Coronary artery (tissue), 2 donors: ENCODE measurements at places on chromosomes 16 and 17.
A peak's percentile ranks its signal among the peaks of the same experiment; 100 is the strongest.

GRCh38 chr16:19417640-19418039 lies at the start of gene TMC5:
Gene TMC5 (plus strand): TSS chr16:19417883. CDS start chr16:19440039, 22,156 bp downstream.
- no peak for DNase-seq

GRCh38 chr17:40309949-40310510 lies 1.1 kb downstream of the RARA start:
- peak; percentile 70 for DNase-seq

GRCh38 chr16:4057439-4057877 lies 58.8 kb downstream of the ADCY9 start:
- no peak for DNase-seq

DNA sequence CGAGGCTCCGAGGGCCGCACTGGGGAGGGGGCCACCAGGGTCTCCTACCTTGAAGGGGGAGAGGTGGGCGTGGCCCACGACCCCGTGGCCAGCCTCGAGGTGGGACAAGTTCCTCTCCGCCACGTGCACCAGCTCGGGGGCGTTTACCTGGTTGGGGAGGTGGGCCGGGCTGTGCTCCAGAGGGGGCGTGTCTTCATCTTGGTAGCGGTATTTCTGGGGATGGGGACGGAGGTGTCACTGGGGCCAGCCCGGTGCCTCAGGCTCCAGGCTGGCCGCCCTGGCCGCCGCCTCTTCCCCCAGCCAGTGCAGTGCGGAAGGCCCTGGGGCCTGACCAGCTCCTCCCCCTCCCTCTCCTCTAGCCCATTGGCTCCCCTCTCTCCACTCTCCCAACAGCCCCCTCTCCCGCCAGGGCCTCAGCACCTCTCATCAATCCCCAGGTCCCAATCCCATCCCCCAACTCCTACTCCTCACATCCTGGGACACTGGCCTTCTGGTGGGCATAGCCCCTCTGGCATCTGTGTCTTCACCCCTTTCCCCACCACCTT lies 11.5 kb downstream of the DLG4 start:
- no peak for DNase-seq

GRCh38 chr16:77183137-77183536 lies 7.9 kb upstream of the MON1B start:
- DNase-seq, result no peak

- no peak for DNase-seq
These were observed 61.9 kb upstream of the GSE1 start for GRCh38 chr16:85550953-85551924.

DNA sequence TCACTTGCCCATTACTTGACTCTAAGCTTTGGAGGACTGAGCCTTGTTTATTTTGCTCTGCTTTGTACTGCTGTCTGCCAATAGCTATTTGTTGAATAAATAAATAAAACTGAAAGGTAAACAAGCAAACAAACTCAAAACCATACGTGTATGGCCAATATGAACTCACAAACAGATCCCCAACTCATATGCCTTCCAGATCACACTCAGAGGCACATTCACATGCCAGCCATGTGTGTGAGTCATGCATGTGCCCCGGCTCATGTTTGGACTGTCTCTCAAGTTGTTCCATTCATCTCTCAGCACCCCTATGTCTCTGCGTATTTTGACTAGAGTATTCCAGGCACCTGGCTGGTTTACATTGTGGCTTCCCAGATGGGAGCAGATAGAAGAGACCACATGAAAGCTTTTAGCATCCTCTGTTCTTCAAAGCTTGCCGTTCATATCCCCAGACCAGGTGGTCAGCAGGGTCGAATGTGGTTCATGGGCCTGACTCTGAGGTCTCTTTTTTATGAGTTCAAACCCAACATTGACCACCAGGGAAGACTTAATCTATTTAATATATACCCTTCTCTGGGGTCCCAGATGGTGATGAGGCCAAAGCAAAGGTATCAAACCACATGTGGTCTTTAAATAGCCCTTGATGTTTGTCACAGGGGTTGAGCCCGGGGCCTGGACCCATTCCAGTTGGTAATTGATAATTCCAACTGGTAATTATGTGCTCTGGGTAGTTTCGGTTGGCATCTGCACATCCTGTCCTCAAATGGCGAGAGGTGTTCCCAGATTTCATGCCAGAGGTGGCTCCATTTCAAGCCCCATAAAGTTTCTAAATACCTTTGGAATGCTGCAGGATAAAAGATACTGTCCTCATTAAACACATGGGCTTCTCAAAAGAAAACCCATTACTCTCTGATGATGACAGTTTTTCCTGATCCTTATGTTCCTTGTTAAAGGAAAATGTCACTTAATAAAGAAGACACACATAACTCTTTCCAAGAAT lies 287.3 kb upstream of the MAF start:
- no peak for DNase-seq

DNA sequence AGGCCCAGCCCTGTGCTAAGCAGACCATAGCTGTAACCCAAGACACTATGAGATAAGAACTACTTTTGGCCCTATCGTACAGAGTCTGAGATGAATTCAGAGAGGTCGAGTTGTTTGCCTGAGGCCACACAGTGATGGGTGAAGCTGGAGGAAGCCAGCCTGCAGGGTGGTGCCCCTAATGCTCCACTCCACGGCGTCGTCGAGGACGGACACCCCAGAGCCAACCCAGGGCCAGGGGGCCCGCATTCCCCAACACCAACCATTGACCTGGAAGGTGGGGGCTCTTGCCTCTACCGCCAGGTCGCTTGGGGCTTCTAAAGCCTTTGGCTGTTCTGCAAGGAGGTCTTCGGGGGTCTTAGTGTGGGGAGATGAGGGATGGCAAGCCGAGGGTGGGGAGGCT lies 84.1 kb downstream of the IRF8 start:
- DNase-seq, result no peak

- DNase-seq, result peak; percentile 90
These were observed 4.8 kb downstream of the MT1A start for GRCh38 chr16:56643080-56643778.

GRCh38 chr17:80263253-80264204 lies 2.9 kb downstream of the RNF213 start:
- DNase-seq, result peak; percentile 85

DNA sequence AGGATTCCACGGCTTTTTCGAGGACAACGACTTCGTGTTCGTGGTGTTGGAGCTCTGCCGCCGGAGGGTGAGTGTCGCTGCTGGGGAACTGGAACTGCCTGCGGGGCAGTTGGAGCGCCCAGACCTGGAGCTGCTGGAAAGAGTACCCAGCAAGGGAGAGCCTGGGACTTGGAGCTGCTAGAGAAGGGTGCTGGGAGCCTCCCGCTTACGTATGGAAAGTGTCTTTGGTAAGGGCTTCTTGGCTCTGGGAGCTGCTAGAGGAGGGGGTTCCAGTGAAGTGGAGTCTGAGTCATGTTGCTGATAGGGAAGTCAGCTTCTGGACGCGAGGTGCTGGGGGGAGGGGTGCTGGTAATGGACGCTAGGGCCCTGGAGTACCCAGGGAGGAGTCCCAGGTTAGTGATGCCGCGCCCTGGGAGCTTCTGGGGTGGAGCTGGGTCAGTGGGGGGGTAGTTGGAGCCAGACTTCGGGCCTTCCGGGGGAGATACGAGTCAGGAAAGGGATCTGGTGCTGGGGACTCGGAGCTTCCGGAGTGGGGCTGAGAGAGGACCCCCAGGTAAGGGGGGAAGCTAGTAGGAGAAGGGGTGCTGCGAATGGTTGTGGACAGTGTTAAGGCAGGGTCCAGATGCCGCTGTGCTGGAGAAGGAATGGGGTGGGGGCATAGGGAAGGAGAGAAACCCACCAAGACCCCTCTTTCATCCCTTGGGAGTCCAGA lies 741 bp downstream of the PLK1 start:
- DNase-seq, result no peak
